ENCODE measurements at places on chromosomes 6 and 20.
A peak's percentile ranks its signal among the peaks of the same experiment; 100 is the strongest.

DNA sequence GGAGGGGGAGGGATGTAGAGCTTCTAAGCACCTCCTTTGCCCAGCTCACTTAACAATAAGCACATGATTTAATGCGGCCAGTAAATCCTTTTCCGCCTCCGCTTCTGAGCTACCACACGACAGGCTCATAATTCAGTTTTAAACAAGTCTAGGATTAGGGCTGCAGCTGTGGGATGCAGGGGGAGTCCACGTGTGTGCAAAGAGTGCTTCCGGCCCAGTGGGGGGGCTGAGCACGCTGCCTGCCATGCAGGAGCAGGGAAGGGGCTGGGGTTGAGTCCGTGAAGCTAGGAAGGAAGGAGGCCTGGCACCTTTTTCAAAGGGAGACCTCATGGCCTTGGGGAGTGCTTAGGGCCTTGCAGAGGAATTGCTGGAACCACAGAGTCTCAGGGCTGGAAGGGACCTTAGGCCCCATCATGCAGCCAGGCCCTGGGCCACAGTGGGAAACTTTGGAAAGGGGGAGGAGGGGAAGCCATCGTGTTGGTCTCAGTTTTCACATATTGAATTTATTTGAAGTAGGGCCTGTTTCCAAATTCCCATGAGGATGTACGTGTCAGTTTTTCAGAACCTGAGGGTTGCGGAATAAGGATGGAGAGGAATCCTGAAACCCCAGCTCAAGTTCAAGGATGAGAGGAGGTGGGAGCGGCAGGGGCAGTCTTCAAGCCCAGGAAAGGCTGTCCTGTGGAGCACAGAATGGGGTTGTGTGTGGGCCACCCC is 96.1 kb downstream of the VEGFA start:
- no peak for DNase-seq

DNA sequence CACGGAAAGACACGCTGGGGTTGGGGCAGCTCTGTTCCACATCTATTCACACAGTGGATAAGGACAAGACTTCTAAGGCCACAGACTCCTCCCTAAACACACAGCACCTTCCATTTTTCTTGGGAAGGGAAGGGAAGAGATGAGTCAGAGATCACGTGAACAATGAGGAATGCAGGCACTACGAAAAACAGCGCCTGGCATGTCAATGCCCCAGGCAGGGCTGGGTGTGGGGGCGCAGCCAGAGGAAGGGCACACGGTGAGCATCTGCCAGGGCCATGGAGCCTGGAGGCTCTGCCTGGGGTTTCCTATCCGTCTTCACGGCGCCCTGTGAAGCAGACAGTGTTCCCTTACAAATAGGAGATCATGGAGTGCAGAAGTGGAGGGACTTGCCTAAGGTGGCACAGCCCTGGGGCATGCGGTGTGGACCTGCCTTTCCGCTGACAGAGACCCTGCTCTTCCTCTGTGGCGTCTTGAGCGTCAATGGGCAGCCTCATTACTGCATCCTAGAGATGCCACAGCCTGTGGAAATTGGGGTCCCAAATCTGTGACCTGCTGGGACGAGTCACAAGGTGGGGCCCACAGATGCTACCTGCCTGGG is 15.4 kb downstream of the UNC93A start:
- DNase-seq: no peak

GRCh38 chr6:170035901-170036304 is 255.0 kb downstream of the DLL1 start:
- no peak for DNase-seq

- DNase-seq: no peak
Observed at GRCh38 chr20:18138266-18138582, 561 bp downstream of the KAT14 start.

DNA sequence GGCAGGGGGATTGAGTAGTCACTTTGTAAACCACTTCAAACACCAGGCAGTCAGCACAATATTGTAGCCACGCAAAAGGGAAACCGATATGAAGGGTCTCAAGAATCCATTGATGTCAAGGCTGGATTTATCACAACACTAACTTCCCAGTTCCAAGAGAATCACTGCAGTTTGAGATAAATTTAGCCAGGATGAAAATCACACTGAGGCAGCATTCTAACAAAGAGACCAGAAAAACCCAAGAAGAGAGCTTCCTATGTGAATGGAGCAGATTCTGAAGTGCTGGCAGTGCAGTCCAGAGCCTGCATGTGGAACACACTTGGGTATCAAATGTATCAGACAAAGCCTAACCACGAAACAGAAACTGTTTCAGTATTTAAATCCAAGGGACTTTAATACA is 84.6 kb downstream of the KIF16B start:
- peak; percentile 16 for DNase-seq

GRCh38 chr6:166514196-166514595 is 72.3 kb downstream of the RAMACL start:
- no peak for DNase-seq

GRCh38 chr6:105600336-105601260 is 197.7 kb upstream of the PREP start:
- DNase-seq: no peak

DNA sequence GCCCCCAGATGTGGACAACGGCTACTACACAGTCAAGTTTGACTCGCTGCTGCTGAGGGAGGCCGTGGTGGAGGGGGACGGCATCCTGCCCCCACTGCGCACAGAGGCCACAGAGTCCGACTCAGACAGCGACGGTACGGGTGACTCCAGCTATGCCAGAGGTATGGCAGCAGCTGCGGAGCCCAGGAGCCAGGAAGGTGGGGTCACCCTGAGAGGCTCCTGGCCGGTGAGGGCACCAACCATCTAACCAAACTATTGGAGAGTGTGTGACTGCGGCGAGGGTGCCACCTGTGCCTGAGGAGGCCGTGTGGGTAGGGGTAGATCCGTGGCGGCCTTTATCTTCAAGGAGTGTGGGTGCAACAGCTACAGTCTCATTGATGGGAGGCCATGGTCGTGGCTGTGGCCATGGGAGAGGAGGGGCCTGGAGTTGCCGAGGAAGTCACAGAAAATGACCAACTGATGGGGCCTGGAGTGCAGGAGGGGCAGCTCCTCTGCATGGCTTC is 2.8 kb upstream of the LIME1 start:
- DNase-seq: no peak

GRCh38 chr20:63386491-63386890 is 25.3 kb upstream of the CHRNA4 start:
- no peak for DNase-seq

DNA sequence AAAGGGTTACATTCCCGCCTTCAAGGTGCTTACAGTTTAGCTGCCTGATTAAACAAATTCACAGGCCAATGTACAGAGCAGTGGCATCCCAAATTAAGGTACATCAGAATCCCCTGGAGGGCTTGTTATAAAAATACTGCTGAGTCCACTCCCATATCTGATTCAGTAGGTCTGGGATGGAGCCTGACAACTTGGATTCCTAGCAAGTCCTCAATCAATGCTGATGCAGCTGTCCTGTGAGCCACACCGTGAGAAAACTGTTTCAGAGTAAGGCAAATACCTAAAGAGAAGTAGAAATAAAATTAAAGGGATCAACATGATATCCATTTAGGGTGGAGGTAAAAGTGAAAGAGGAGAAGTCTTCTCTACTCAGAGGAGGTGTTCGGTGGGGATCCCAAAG is 16.5 kb downstream of the NHSL1 start:
- DNase-seq: no peak

DNA sequence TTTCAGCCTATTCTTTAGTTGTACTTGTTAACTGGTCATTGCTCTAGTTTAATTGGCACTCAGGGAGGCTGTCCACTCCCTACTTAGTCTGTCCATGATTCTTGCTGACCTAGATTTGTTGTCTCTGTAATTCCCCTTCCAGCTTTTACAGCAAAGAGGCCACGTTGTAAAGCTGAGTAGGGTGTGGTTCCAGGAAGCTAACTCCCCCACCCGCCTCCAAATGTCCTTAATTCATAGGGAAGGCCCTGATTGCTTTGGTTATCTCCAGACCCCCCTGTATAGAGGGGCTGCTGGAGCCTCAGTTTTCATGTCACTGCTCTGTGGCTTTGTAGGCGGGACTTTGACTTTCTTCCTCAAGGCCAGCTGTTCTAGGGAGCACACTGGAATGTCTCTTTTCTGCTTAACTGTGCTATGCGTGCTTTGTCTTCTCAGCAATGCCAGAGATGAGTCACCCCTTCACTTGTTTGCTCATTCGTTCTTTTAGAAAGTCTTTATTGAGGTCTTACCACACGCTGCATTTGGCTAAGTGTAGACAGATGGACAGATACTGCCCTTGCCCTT is 175.1 kb upstream of the JAG1 start:
- no peak for DNase-seq

DNA sequence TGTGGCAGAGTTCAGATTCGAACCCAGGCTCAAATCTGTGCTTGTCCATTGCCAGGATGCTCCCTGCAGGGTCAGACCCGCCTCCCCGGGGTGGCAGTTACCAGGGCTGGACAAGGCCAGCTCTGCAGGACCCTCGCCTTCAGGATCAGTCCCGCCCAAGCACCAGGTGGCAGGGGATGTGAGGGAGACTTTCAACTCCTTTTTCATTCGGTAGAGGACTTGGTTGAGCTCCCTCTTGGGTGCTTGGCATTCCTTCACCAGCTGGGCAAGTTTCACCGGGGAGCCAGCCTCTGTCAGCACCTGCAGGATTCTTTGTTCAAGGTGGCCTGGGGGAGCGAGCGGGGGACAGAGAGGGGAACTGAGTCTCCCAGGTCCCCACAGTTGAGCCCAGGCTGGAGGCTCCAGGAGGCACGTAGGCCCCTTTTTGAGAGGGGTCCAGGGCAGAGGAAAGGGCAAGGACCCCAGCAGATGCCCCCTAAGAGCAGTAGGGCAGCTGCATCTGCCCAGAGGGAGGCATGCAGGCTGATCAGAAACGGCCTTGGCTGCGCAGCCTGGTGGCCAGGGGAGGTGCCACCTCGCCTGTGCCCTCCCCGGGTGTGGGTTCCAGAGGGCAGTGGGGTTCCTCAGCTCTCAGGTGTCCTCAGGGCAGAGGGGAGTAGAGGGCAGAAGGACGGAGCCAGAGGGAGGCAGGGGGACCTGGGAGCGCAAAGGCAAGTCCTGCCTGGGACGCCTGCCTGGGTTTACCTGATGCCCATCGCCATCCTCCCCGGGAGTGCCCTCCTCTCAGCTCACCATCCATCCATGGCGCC is 3.9 kb downstream of the ZBP1 start:
- no peak for DNase-seq

GRCh38 chr6:69138893-69139494 is 503.9 kb downstream of the ADGRB3 start:
- no peak for DNase-seq

- DNase-seq: no peak
Observed at GRCh38 chr6:20581070-20581469, 46.8 kb downstream of the CDKAL1 start.

DNA sequence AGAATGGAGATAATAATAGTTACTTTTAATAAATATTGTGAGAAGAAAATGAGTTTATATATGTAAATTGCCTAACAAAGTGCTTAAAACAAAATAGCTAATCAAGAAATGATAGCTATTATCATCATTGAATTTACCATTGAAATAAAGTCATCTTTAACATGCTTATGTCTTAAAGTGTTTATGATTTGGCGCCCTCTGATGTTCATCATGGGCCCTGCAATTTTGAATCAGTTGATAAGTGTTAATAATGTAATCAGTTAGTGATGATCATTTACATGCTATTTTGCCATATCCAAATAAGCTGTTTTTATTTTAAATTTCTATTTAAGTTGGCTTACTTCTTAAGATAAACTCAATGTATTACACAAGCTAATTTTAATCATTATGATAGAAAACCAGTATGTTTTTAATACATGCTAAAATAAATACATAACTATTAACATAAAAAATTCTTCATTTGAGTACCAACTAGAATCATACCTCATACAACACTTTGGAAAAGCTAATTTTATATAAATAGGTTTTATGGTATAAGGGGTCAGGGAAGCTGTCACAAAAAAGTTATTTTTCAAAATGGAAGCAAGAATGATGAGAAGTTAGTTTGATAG is 39.2 kb upstream of the TPD52L1 start:
- peak; percentile 31 for DNase-seq

DNA sequence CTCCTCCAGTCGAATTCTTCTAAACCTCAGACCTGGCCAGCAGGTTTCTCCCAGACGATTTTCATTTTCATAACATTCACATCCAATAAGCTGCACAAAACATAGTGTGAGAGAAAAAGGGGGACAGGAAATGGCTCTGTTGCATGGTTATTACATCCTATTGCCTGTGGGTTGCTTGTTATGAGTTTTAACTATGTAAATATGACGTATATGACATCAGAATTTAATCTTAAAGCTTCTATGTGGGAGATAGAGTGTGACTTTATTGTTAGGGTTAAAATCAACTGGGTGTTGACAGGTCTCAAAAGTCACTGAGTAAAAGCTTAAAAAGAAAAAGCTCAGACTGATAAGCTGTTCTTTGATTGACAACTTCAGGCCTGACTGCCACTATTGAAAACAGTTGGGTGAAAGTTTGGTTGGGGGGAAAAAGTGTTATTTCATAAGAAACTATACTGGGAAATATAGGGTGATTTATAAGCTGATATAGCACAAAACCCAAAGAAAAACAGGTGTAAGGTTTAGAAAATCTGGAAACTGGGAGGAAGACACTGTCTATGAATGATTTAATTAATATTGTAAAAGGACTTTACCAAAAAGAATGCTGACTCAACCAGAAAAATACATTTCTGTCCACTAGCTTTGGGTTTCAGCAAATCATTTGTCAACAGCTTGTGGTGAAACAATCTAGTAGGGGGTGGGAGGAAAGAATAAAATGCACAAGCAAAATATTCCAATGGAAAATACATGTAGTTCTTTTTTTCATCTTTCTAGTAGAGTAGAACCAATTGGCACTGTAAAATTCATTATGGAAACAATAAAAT is 134.1 kb upstream of the CEP162 start:
- no peak for DNase-seq

DNA sequence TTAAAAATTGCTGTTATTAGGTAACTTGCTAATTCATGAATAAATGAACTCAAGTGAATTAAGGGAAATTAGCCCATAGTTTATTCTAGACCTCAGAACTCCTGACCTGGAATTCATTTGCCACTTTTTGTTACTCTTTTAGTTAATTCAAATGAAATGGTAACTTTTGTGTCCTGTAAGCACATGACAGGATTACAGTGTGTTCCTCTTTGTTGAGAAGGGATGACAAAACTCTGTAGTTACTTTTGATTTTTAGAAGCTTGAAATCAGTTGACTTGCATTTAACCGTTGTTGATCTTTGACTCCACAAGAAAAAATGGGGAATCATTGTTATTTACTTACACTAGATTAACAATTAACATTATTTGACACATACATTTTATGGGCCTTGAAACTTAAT is 6.2 kb downstream of the SLC9A8 start:
- DNase-seq: no peak

GRCh38 chr6:6590530-6590929 is 2.0 kb downstream of the LY86 start:
- DNase-seq: no peak

DNA sequence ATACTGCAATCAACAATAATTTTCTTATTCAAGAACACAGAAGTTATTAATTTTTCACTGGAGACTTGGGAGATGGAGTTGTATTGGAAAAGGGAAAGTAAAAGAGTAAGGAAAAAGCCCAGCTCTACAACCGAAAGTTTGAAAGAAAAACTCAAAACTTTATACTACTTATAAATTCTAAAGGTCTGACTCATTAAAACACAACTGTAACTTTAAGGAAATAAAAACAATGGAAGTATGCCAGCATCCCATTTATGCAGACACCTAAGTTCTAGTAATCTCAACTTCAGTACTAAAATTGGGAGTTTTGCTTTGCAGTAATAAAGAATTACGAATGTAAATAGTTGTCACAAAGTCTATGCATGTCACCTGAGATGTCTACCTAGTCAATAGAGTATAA is 80.6 kb downstream of the IRAK1BP1 start:
- no peak for DNase-seq
